Prostate gland (tissue), 2 donors: ENCODE measurements at places on chromosomes 2 and 18.

DNA sequence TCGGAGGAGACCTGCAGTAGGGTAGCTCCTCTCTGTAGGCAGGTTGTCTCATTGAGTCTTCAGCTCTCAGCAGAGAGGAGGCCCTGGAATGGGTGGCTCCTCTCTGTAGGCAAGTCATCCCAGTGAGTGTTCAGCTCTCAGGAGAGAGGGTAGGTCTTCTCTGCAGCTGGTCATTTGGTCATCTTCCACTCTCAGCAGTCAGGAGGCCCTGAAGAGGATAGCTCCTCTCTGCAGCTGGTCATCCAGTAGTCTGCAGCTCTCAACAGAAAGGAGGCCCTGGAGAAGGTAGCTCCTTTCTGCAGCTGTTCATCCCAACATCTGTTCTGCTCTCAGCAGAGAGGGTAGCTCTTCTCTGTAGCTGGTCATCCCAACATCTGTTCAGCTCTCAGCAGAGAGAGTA is 26.0 kb upstream of the RUFY4 start:
- no peak for DNase-seq

GRCh38 chr2:72893594-72894319 is 6.5 kb downstream of the SPR start:
- no peak for DNase-seq

DNA sequence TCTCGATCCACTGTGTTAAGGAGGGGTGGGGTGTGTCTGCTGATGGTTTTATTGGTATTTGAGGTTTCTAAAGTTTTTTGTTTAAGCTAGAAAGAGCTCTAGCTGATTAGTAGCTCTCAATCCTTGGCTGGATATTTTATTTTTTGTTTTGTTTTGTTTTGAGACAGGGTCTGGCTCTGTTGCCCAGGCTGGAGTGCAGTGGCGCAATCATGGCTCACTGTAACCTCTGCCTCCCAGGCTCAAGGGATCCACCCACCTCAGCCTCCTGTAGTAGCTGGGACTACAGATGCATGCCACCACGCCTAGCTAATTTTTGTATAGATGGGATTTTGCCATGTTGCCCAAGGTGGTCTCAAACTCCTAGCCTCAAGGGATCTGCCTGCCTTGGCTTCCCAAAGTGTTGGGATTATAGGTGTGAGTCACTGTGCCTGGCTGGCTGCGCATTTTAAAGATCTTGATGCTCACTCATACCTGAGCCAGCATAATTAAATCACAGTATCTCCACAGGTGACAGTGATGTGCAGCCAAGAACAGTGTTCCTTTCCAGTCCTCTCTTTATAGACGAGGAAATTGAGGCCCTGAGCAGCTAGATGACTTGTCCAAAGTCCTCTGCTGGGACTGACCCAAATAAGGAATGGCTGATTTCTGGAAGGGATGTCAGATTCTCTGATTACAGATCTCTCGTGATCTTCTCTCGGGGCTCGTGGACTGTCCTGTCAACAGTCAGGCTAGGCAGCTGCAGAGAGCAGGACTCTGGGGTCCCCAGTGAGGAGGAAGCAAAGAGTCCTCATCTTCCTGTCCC is 44.5 kb downstream of the SPTBN1 start:
- DNase-seq, result no peak

- peak; percentile 65 for DNase-seq
These were observed at the start of gene CDCA7 for GRCh38 chr2:173354582-173355131. CDCA7 (plus strand) TSS chr2:173354872; CDS start chr2:173354964, 92 bp downstream.

DNA sequence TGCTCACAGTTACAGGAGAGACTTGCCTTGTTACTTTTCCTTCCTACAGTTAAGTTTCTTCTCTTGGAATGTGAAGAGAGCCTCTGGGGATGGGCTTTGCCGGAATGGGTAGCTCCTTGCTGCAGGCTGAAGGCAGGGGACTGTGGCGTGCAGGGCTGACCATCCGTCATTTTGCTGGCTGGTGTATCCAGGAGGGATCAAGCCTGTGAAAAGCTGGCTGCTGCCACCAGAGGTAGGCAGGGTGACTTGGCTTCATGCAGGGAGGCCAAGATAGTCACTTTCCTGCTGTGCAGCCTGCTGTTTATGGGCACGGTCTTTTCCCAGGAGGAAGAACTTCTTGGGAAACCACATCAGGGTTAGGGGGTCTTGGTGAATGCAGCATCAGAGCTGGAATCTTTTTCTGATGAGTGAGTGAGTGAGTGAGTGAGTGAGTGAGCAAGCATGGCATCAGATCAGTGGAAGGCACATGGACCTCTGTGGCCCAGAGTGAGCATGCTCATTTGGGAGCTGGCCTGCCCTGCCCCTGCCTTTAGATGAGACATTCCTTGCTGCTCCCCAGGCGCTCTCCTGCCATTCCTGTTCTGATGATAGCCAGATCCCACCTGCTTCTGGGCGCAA is 33.0 kb downstream of the FHOD3 start:
- DNase-seq, result no peak

- no peak for DNase-seq
These were observed 78.7 kb downstream of the RTTN start for GRCh38 chr18:70126832-70127231.

DNA sequence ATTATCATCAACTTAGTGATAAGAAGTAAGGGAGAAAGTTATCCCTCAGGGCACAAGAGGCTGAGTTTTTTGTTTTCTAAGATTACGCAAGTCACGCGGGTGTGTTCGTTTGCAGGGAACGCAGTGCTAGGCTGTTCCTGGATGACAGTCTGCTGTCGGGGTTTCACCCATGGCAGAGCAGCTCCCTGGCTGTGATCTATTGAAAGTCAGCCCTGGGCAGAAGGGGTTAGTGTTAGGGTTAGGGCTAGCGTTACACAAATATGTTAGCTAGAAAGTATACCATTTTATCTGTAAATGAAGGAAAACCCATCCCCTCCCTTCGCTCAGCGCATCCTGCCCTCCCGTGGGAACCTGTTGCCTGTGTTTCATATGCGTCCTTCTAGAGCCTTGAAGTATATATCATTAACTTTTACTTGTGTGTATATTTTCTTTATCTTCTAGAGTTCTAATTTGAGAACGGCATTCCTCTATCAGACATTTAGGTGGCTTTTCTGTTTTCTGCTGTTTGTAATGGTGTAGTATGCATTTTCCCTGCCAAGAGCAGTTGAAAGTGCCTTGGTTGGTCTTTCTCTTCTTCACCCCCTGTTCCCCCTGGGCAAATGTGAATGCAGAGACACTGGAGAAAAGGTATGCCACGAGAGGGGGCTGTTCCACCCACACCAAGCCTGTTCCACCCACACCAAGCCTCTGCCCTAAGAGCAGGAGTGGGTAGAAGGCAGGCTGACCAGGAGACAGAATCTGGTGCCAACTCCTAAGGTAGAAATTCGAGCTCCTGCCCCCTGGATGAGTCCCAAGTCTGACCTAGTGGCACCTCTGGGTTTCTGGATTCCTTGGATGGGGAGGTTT is 47.0 kb downstream of the ARMC9 start:
- no peak for DNase-seq

GRCh38 chr18:670522-670921 is 13.1 kb downstream of the TYMS start:
- DNase-seq, result no peak

GRCh38 chr2:38245114-38245641 is 131.9 kb downstream of the ATL2 start:
- DNase-seq, result peak; percentile 52

DNA sequence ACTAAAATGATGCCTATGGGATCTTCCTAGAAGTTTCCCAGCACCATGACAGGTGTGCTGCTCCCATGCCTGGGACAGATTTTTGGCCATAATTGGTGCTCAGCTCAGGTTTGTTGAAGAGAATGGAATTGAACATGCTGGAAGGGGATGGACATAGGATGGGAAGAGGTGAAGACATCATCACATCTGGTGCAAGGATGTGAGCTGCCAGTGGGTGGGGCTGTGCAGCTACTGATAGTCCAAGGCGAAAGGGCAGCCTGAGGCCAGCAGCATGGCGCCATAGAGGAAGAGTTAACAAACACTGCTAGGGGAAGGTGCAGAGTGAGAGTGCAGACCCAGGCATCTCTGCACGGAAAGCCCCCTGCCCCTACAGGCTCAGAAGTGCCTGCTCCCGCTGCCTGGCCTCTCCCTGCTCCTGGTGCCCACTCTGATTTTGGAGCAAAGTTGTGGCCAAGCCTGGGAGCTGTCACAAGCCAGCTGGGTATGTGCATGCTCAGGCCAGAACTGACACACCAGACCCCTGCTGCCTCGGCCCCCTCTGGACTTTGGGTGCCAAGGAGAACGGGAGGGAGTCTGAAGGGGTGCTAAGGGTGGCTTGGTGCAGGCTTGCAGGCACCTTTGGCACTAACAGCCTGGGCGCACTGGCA is 178.6 kb downstream of the ZBTB7C start:
- peak; percentile 36 for DNase-seq

GRCh38 chr2:180985771-180986395 is 5.5 kb downstream of the UBE2E3 start:
- no peak for DNase-seq

GRCh38 chr2:112712903-112713584 is 7.8 kb upstream of the NT5DC4 start:
- DNase-seq, result no peak

GRCh38 chr2:179125404-179125803 is 75.5 kb upstream of the CCDC141 start:
- DNase-seq, result no peak
